ENCODE measurements at places on chromosomes 7 and 10.

DNA sequence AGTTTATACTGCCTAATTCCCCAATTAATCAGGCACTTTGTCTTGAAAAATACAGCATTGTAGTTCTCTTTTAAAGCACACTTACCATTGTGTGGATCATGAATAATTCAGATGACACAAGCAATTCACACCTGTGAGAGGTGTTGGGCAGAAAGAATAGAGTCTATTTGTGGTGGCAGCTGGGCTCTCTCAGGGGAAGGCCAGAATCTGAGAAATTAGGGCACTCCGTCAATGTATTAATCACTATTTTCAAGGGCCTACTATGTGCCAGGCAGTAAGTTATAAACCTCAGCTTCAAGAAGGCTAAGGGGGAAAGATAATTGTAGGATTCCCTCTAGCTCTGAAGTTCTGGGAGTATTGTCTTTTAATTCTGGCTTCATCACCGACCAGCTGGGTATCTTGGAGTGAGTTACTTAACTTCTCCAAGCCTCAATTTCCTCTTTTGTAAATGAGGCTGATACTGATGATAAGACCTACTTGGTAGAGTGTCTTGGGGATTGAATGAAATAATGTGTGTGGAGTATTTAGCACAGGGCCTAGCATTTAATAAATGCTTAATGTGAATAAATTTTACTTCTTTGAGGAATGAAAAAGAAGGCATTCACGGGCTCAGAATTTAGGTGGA lies 2.5 kb downstream of the CHN2 start:
- no peak for DNase-seq

DNA sequence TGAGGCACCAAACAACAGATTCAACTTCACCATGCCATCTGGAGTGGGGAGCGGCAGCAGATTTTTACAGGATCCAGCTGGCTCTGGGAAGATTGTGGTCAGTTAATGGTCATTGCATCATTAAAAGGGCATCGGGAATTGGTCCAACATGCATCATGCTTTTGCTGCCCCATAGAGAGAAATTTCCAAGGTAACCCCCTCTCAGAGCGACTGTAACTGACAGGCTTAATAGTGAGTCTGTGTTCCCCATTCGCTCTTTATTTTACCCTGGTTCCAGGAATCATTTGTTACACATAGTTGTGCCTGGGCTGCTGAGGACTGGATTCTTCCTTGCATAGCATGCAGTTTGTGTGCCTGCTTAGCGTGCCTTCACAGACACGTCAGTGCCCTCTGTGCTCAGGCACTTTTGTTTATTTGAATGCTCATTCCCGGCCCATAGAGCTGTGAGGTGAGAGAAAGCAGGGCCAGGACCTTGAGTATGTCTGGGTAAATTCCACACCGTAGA lies 49.9 kb downstream of the CDHR3 start:
- DNase-seq = no peak

- DNase-seq = no peak
These were observed 78.0 kb upstream of the ANKRD1 start for GRCh38 chr10:90998733-90999511.

GRCh38 chr10:13072339-13072738 lies 27.6 kb upstream of the OPTN start:
- DNase-seq = no peak

DNA sequence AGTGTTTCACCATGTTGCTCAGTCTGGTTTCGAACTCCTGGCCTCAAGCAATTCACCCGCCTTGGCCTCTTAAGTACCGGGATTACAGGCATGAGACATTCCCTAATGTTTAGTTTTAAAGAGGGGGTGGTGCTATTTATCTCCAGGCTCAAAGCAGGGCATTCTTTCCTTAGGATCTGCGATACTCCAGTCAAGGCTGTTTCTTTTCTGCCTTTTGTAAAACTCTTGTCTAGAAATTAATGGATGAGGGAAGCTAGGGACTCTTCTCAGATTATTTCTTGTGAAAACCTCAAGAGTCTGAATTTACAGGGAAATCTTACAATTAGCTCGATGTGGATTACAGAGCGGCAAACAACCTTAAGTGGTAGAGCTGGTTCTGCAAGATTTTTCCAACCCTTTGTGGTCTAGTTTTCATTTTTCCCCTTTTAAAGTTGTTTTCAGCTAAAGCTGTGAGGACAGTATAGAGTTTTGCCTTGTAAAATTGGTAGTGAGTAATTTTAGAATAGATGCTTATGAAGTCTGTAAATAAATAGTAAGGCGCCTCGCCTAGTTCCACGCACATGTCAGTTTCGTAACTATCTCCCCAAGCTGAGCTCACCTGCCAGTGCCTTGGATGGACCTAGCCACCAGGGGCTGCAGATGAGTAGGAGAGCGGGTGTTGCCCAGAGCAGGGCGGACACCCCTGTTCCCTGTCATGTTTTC lies 53.1 kb downstream of the CUX1 start:
- no peak for DNase-seq

- DNase-seq = no peak
These were observed 86.7 kb upstream of the ADRB1 start for GRCh38 chr10:113957013-113957412.
